ENCODE measurements at places on chromosomes 3 and 15. TPM values are rescaled to one million over a fixed set of nuclear protein-coding genes. Genes with fewer than 3 reads are reported as not detected.

Gene TM4SF1
- total RNA-seq: 207 TPM

Gene RBP2
- total RNA-seq: not detected

Gene KBTBD12
- total RNA-seq: 0.07 TPM

Gene KIAA1143
- 17.5 TPM for total RNA-seq

Gene STRIT1
- total RNA-seq: not detected

Gene MYZAP
- 7.9 TPM for total RNA-seq

Gene FAM81A
- total RNA-seq: 1.1 TPM

Gene ACOX2
- total RNA-seq: 18.5 TPM

DNA sequence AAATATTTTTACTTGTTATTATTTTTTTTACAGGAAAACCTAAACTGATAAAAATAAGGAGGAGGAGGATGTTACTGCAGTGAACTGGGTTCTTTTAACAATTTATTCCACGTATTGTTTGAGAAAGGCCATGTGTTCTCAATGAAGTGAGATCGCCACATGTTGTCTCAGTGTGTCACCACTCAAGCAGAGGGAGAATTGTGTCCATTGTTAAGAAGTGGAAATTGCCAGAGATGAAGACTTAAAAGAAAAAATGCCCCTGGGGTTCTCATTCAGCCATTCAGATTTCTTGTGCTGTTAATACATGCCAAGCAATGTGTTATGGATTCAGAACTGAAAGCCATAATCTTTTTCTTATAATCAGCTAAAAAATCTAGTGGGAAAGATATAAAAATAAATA lies 297.1 kb downstream of the NSUN3 start:
- DNase-seq: no peak

DNA sequence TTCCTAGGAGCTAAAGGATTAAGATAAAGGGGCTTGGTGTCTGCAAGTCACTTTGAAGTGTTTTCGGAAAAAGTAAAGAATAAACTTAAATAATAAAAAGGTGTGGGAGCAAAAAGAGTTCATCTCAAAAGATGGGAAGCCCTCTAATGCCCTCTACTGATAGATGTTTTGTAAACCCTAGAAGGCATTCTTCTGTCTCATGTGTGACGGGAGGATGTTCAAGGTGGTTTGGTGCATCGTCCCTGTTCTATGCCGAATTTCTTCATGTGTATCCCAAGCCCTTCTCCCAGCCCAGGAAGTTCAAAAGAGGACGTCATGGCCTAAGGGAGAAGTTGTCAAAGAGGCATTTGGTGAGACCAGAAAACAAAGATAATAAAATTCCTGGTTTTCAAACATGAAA lies 37.2 kb downstream of the CCK start:
- peak; percentile 25 for DNase-seq

DNA sequence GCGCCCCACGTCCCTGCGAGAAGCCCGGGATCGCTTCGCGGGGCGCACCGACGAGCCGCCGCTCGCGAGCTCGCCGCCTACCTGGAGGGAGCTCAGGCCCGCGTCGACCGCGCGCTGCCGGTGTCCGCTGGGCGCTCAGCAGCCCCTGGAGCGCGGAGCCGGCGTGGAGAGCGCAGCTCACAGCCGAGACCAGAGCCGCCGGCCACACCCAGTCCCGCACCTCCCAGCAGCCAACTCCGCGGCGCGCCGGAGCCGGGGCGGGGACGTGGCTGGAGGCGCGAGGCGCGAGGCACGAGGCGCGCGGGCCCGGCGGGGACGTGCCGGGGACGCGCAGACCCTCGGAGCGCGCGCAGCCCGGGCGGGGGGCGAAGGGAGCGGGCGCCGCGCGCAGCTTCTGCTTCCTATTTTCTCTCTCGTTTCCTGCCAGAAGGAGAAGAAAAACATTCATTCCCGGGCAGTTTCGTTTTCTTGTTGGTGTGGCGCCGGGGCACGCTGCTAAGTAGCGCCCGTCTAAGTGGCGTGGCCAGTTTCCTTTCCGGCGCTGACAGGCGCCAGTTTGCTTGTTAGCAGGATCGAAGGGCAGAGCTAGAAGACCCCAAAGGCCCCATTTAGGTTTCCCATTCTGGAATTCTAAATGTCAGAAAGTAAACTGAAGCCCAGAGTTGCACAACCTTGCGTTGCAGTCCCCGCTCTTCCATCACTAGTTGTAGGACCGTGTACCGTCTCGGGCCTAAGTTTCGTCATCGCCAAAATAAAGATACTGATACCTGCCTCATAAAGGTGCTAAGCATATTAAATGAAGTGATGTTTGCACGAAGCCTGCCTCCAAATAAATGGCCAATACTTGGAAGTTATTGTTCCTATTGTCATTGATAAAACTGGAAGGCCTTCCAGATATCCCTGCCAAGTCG lies at the start of gene GNB4:
Gene GNB4, minus strand, starts transcription at position 206 of the 911 bp plus-strand sequence. CDS start 25,270 bp downstream, outside the sequence.
- peak; percentile 90 for DNase-seq

DNA sequence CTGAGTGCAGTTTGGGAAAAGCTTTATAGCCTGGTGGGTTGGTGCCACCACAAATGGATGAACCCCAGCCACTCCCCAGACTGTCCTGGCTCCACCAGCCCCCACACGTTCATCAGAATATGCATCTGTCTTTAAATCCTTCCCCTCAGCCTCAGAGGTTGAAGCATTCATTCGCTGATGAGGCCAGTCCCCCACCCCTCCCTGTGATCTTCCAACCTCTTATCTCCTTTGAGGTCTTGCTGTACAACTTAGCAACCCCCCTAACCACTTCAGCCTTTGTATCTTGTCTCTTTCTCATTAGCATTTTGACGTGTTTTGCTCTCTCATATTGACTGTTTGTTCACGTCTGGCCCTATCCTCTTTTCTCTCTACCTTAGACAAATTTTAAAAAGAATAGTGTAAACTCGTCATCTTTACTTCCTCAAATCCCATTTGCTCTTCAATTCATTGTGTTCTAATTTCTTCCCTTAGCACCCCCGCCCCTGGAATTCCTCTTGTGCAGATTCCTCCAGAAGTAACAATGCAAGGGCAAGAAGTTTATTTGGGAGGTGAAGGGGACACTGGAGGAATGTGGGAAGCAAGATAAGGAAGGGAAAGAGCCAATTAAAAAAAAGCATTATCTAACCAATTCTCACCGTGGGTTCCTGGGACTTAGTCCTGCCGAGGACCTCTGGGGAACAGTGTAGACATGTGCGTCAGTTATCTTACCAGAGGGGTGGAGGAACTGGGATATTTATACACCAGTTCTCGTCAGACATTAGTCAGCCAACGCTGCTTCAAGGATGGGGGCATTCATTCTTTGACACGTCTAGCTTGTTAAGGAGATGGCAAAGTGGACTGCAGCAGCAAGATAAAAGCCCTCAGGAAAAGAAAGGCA lies 38.6 kb downstream of the MOBP start:
- DNase-seq: no peak

DNA sequence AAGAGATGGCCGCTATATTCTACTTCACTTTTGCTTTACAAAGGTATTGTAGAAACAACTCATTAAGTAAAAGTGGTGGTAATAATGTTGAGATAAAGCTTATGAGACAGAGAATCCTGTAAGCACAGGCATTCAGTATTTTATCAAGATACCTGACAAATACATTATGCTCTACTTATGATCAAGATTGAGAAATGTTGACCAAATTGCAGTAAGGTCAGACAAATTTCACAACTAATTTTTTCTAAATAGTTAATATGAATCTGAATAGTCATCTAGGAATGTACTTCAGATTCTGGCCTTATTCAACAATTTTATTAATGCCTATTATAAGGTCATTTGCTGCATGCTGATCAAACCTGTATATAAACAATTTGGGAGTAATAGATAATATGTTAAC lies 95.1 kb upstream of the MBNL1 start:
- no peak for DNase-seq

- DNase-seq: no peak
These were observed 23.3 kb upstream of the NEO1 start for GRCh38 chr15:73028831-73029451.

DNA sequence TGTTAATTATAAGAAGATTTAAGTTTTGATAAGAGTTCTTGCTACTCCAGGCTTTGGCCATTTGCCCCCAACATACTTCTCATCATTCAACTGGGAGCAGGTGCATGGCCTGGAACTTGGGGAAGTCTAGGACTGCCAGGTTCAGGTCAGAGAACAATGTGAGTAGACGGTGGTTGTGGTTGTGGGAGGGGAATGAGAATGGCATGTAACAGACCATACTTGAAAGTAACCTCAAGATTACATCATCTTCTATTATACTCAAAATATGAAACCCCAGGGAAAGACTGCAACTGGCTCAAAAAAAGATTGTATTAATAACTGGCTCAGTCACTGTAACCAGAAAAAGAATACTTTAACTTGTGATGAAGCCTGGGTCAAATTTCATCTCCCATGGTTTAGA lies 364.9 kb upstream of the DPPA4 start:
- peak; percentile 71 for DNase-seq

DNA sequence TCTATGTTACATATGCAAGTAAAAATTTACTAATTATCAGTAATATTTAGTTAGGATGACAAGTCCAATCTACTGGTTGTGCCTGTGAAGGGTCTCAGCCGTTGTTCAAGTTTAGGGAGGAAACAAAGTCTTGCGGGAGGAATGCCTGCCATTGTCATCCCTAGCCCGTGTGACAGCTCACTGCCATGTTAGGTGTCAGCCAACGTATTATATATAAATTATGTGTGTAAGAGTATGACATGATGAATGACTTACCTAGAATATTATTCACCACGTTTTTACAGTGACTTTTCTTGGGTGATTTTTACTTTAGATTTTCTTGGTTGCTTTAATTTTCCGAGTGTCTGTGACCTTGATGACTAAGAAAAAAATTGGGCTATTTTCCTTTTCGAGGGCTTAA lies 614.4 kb upstream of the MDFIC2 start:
- DNase-seq: no peak

DNA sequence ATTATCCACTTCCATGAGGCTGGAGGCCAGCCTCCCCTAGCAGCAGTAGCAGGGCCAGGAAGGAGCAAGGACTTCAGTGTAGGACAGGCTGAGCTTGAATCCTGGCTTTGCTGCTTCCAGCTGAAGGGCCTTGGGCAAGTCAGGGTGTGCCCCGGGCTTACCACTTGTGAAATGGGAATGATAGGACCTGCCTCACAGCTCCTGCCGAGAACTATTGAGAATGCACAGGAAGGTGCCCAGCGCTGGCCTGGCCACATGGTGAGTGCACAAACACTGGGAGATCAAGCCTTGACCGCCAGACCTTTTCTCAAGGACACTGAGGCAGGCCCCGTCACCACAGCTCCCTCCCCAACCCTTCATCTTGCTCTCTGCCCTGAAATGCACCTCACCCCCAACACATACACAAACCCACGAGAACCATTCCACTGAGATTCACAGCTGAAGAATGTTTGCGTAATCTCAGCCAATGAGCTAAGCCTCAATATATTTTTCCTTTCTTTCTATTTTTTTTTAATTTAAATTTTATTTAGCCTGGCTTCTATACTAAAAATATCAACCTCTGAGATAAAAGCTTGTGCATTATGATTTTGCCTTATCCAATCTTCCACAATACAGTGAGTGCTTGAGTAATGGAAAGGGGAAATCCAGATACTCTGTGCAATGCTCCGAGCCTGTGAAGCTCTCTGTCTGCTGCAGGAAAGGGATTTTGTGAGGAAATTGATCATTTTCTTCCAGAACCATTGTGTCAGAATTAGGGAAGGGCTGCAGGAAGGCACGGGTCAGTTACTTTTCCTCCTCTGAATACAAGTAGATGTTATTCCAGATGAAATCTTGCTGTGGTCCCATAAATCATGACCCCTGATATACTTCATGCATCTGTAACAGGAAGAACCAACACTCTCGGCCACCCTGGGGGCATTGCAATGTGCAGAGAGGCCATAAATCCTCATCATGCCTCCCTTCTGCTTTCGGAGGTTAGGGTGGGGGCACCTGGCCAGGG lies 193.9 kb downstream of the TLE3 start:
- peak; percentile 40 for DNase-seq

DNA sequence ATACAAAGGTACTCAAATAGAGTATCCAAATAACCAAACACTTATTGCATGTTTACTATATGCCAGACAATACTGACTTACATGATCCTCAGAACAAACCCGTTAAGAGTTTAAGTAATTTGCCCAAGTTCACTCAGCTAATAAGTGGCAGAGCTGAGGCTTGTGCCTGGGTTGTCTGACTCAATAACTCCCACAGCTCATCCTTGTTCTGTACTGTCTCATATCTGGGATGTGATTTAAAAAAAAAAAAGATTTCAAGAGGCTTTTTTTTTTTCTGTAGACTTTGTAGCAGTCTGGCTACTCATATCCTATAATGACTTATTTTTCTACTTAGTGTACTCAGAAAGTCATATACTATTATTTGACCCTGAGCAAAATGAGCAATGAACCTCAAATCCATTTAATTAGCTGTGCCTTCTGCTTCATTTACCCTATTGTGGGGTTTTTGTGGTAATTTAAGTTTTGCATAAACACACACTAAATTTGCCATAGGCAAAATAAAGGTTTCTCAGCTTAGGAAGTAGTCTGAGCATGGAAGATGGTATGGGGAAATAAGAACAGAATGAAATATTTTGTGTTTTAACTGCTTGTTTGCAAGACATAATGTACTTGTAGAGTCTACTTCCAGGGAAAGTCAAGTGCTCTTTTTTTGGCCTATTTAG lies 3.1 kb downstream of the NSUN3 start:
- DNase-seq: peak; percentile 48

DNA sequence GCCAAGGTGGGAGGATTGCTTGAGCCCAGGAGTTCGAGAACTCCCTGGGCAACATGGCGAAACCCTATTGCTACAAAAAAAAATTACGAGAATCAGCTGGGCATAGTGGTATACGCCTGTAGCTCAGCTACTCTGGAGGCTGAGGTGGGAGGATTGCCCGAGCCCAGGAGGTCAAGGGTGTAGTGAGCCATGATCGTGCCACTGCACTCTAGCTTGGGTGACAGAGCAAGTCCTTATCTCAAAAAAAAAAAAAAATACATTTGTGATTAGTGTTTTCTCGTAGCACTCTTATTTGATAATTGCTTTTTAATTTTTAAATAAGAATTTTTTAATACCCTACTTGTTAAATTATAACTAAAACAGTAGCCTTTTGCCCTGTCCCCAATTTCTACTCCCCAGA lies 18.4 kb downstream of the IREB2 start:
- no peak for DNase-seq
